ENCODE measurements at places on chromosomes 4 and X.

- DNase-seq, result peak; percentile 51
These were observed 599 bp downstream of the NUP54 start for GRCh38 chr4:76147454-76148141.

GRCh38 chr4:22875587-22876257 lies 183.0 kb downstream of the GBA3 start:
- no peak for DNase-seq

DNA sequence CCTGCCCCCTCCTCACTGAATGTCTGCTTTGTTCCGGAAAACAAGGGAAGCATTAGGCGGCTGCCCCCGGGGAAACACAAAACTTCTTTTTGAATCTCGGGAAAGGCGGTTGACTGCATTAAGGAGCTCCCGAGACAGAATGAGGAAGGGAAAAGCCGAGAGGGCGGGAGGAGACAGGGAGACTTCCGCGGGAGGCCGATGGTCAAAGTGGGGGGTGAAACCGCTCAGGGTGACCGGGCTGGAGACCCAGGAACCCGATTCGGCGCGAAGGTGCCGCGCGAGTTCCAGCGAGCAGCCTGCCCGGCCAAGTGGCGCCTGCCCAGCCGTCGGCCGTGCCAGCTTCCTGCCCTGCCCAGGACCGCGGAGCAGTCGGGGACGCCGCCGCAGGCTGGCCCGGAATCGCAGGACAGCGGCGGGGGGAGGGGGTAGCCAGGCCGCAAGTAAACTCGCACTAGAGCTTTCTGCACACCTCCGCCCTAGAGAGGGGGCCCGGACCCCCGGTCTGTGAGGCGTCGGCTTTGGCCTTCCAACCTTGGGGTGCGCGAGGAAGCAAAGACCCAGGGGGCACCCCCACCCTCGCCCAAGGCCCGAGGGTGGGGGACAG lies 55.1 kb upstream of the BCOR start:
- DNase-seq, result peak; percentile 55

DNA sequence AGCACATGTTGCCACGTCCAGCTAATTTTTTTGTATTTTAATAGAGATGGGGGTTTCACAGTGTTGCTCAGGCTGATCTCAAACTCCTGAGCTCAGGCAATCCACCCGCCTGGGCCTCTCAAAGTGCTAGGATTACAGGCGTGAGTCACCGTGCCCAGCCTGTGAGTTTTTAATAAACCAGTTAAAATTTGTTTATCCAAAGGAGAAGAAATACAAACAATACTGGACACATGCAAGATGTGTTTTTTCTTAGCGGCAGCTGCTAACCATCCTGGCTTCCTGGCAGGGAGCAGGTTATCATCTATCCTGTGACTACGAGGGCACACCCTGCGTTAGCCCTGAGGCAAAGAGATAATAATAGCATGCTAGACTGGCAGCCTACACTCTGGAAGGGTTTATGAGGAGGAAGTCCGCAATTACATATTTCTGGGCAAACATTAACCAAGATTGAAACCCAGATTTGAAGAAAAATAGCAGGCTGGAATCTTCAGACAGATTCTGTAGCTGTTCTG lies 191.4 kb downstream of the SPRY1 start:
- no peak for DNase-seq

DNA sequence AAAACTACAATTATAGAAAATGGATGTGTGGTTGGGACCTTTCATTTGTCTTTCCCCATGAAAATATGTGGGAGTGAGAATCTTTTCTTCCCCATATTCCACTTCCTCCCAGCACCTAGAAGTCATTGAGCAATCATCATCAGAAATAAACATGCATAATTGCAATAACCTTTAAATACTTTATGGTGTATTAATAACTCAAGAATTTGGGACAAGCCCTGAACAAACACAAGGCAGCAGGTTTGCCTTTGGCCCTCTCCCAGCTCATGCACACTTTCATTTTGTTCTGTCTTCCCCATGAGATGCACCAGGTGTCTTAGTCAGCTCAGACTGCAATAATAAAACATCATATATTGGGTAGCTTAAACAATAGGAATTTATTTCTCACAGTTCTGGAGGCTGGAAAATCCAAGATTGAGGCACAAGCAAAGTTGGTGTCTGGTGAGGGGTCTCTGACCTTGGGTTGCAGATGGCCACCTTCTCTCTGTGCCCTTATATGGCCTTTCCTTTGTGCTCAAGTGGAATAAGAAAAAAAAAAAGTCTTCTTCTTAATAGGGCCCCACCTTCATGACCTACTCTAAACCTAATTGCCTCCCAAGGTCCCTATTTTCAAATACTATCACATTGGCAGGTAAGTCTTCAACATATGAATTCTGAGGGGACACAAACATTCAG lies 34.7 kb upstream of the TMEM184C start:
- no peak for DNase-seq

DNA sequence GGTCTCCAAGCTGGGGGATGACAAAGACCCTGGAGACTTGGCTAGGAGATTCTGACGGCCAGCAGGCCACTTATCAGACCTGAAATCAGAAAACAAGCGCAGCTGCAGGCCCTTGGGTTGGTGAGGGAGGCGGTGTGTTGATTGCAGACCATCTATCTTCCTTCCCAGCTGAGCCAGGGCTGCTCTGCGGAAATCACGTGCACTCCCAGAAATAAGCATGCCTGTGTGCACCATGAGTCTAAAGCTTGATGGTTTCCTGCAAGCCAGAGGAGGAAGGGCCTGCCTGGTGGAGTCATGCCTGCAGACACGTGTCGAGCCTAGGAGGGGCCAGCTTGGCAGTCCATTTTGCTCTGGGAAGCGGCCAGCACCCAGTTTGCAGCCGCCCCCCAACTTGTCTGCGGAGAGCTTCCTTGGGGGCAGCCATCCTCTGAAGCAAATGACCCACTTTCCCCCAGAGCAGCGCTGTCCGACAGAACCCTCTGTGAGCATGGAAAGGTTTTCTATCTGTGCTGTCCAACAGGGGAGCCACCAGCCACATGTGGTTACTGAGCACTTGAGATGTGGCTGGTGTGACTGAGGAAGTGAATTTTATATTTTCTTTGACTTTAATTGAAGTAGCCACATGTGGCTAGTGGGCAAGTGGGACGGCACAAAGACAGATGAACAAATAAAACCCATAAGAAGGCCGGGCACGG lies 175.7 kb upstream of the BCOR start:
- DNase-seq, result no peak

- no peak for DNase-seq
These were observed 55.7 kb upstream of the SLC7A11 start for GRCh38 chr4:138297743-138298405.

DNA sequence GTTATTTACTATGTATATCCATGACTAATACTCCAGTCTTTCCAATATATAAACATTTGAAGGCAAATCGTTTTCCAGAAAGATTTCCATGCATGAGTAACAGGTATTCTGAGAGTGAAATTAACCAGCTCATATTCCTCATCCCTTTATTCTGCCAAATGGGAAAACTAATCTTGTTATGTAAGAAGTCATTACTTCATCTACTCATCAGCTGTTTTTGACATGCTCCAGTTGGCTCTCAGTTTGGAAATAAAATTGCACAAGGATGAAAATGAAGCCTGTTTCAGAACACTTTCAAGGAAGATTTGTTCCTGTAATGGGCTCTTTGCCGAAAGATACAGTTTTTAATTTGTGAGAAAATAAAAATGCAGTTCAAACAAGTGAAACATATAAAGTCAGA lies 121.9 kb downstream of the KCTD8 start:
- no peak for DNase-seq

DNA sequence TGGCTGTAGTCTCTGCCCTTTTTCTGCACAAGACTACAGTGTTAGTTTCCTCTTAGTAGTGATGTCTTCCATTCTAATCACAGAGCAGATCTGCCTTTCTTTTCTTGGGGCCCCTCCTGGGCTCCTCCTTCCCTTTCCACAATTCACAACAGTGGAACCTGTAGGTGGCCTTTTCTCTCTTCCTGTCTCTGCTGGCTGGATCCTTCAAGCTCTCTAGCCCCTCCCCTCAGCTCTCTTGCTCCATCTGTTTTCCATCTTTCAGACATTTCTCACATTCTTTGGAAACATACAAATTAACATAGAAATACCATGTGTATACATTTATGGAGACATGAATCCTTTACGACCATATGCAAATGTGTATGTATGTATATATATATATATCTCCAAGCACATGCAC lies 304 bp upstream of the SPIN2A start:
- no peak for DNase-seq

DNA sequence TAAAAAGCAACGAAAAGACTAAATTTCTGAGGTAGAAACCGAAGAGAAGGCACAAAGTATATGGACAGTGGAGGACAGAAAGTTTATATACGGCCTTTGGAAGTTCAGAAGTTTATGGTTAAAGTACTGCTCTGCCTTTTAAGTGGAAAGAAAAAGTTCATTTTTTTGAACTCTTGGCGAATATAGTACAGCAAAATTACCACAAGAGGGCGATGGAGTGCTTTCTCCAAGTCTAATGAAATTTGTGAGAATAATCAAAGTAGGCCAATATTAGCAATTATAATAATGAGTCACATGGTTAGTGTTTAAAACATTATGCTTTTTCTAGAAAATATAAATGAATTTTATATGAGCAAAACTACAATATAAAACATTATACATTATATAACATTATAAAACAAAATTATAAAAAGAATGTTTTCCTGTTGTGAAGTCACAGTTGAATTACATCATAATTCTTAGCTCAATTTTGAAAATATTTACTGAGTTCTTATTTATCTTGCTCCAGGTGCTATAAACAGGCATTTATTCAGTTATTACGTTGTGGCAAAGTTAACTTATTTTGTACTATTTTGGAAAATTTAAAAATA lies 136.2 kb upstream of the BMPR1B start:
- DNase-seq, result peak; percentile 33

- no peak for DNase-seq
These were observed 703.0 kb upstream of the EPHA5 start for GRCh38 chr4:66373268-66373667.

DNA sequence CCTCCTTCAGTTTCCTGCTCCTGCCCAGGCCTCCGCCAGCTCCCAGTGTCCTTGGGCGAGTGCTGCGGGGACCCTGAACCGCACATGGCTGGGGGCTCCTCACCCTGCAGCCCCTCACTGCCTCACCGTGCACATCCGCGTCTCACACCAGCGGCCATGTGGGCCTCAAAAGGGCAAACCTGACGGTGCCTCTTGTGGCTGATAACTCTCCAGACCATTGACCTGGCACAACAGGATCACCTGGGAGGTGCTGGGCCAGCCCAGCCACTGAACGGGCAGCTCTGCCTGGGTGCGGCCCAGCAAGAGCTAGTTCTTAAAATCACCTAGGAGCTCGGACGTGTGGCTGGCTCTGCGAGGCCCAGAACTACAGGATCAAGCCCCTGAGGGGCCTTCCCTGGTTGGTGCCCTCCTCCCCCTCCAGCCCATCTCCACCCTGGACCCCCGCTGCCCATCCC lies 4.1 kb upstream of the S100P start:
- DNase-seq, result no peak

GRCh38 chr4:159146488-159146887 lies 43.6 kb downstream of the RAPGEF2 start:
- DNase-seq, result no peak

GRCh38 chr4:112515198-112516065 lies 548 bp downstream of the NEUROG2 start:
- peak; percentile 62 for DNase-seq

- no peak for DNase-seq
These were observed 893 bp upstream of the GAB3 start for GRCh38 chrX:154751669-154752271.

GRCh38 chr4:104444685-104445084 lies 50.0 kb downstream of the CXXC4 start:
- no peak for DNase-seq

DNA sequence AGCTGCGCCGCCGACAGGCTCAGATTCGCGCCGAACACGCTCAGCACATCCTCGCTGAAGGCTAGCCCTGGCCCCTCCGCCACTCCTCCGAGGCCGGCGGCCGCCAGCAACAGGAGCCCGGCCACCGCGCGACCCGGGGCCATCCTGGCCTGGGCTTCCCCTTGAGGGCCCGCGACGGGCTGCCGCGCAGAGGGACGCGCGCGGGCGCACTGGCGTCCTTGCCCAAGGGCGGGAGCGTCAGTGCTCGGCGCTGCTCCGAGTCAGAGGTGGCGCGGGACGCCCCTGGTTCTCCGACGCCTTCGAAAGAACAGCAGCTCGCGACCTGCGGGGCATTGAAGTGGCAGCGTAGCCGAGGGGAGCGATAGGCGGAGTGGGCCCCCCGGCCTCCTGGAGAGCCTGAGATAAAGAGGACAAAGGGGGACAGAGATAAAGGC lies 745 bp downstream of the SLC39A8 start:
- DNase-seq, result peak; percentile 72

DNA sequence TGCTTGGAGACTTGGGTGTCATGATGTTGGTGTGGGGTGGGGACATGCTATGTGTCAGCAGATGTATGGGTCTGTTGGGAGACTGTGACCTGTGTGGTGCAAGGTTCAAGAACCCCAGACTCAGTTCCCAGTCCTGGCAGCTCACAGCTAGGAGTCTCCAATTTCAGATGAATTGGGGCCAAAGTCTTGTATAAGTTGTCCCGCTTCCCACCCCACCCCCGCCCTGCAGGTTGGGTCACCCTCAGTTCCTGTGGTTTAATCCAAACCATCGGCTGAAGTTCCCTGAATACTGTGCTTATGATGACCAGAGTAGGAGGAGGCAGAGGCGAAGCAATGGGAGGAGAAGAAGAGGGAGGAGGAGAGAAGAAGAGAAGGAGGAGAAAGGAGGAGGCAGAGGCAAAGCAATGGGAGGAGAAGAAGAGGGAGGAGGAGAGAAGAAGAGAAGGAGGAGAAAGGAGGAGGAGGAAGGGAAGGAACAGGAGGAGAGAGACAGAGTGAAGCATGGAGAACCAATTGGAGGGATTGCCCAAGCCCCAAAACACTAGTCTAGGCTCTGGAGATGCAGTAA lies 112.6 kb downstream of the EFNB1 start:
- DNase-seq, result no peak

DNA sequence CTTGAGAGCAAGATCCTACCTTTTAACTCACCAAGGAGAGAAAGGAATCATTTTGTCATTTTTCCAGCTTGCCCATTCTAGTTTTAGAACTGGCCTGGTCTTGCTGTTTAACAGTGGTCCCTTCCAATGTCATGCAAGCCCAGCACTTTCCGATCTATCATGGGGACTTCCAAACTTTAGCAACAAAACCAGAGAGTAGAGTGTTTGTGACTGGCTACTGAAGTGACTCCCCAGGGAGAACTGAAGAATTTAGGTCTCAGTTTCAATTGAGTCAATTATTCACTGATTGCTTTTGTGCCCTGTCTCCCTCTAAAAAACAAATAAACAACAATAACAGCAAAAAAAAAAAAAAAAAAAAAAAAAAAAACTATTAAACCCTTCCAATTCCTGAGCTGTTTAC lies 108.3 kb downstream of the LHFPL1 start:
- DNase-seq, result no peak

DNA sequence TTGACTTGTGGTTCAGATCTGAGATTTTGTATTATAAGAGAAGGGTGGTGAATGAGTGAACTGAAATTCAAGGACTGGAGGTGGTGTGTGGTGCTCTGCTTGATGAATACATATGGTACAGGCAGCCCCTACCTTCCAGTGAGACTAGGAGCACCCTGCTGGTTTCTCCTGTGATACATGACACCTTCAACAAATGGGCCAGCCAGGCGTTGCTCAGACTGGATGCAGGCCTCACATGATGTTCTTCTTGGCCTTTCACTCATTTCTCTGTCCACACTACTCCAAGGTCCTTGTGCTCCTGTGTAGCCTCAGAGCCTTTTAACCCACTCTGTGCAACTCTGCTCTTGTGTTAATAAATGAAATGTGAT lies 67.2 kb downstream of the FNIP2 start:
- DNase-seq, result no peak

All from RPMI8226 (cell line).